ENCODE measurements at places on chromosomes 2 and 18. TPM values are rescaled to one million over a fixed set of nuclear protein-coding genes. Genes with fewer than 3 reads are reported as not detected.

DNA sequence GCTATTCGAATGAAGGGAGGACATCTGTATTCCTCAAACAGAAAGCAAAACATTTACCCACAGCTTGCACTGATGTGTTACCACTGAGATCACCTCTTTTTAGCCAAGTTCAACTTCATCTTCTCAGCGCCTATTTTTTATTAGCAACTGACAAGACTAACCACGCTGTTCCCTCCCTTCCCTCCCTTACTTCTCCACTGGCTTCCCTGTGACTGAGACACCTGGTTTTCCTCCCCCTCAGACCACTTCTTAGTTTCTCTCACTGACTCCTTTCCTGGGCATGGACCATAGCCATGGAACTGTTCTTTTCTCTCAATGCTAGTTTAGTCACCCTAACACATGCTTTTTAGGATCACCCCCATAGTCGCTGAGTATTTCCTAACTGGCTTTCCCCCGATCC lies 3.3 kb downstream of the L3MBTL4 start:
- DNase-seq = no peak

DNA sequence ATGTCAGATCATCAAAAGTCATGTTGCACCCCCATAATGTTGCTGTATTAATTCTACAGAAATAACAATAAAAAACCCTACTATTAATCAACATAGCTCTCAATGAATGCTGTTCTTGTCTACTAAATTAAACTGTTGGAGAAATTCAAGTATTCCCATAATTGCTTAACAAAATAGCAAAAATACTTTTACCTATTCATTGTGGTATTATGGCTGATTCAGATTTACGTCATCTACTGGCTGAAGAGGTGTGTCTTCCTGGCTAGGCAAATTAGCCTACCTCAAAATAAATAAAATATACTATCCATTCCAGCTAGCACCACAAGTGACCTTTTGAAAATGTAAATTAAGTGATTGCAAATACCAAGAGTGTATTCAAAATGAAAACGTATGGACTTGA lies 249.4 kb downstream of the MEIS1 start:
- no peak for DNase-seq

GRCh38 chr2:176135035-176135440 lies 5.5 kb downstream of the HOXD8 start:
- no peak for DNase-seq

DNA sequence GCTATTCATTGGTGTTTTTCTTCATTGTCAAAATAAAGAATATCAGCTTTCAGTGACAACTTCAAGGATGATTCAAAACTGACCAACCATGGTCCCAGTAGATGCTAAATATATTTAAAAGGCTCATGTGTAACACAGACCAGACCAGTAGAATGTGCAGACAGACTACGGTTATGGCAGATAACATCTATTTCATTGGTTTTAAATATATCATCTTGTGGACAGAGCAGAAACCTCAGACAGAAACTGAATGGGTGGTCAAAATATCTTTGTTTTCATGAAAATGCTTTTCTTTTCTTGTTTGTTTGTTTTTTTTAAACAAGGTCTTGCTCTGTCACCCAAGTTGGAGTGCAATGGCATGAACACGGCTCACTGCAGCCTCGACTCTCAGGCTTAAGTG lies 107.4 kb upstream of the CREB1 start:
- DNase-seq = no peak

DNA sequence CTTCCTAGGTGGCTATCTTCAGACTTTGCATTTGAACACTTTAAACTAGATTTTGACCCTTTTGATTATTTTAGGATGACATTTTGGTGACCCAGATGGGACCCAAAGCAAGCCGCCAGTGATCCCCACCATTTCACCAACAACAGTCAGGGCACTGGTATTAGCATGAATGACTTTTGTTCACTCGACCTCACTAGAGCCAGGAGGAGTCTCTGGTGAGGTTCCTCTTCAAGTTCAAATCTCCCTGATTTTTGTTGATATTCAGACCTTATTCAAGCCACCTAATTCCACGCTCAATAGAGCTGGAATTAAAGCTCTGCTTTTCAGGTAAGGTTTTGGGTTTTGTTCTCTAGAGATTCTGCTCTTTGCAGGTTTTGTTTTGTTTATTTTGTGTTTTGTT lies 202.3 kb downstream of the MREG start:
- no peak for DNase-seq

GAD1 gene
- 0.26 TPM for total RNA-seq

ZBTB7C gene
- total RNA-seq = 53.0 TPM

SERPINB13 gene
- total RNA-seq = 228 TPM

FOXD4L1 gene
- 0.19 TPM for total RNA-seq

RNF144A gene
- total RNA-seq = 6.2 TPM

PDE11A gene
- not detected for total RNA-seq

Data from esophagus squamous epithelium (tissue), 5 donors.